ENCODE measurements at places on chromosomes 12 and 14.

- no peak for DNase-seq
These were observed 6.2 kb downstream of the C1QL4 start for GRCh38 chr12:49330631-49331379.

DNA sequence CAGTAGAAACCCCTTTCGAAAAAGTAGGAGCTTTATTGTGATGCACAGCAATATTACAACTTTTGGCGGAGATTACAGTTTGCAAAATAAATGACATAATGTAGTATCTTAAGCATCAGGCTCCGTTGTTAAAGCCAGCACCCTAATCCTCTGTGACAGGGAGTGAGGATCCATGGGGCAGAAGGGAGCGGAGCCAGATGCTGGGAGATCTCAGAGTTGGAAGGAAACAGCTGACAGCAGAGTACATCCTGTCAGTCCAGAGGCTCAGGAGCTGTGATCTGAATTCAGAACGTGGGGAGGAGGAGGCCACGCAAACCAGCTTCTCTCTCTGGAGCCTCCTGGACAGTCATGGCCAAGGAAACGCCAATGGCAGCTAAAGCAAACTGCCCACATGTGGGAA is 55.7 kb downstream of the TMTC1 start:
- no peak for DNase-seq

- no peak for DNase-seq
These were observed 145.6 kb upstream of the NCOR2 start for GRCh38 chr12:124713041-124713435.

DNA sequence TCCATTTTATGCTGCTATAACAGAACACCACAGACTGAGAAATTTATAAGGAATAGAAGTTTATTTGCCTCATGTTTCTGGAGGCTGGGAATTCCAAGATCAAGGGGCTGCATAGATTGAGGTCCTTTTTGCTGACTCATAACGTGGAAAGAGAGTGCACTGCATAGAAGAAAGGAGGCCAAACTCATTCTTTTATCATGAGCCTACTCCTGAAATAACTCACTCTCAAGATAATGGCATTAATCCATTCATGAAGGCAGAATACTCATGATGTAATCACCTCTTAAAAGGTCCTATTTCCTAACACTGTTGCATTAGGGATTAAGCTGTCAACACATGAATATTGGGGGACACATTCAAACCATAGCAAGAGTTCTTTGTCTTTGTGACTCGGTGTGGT is 60.0 kb upstream of the FBXO33 start:
- no peak for DNase-seq

- DNase-seq: no peak
These were observed 8.1 kb downstream of the L2HGDH start for GRCh38 chr14:50303744-50304471.

DNA sequence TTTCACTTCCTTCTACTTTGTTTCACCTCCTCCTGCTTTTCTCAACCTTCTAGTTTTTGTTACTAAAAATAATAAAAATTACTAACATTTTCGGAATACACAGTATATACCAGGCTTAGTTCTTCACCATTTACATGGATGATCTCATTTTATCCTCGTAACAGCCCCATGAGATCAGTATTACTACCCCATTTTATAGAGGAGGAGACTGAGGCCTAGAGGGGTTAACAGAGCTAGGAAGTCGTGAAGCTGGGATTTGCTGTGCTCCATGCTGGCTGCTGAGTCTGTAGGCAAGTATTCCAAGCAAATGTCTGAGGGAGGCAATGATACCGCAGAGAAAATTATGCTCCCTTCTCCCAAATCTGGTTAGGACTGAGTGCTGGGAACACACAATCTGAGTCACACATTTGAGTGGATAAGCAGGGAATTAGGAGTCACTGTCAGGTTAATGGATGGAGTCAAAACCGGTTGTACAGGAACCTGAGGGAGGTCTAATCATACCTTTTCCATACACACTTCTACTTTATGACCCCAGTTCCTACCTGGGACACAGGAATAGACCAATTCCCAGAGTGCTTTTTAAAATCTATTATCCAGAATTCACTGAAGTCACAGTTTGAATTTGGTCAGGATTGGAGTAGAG is 51.1 kb downstream of the ZFYVE26 start:
- no peak for DNase-seq

DNA sequence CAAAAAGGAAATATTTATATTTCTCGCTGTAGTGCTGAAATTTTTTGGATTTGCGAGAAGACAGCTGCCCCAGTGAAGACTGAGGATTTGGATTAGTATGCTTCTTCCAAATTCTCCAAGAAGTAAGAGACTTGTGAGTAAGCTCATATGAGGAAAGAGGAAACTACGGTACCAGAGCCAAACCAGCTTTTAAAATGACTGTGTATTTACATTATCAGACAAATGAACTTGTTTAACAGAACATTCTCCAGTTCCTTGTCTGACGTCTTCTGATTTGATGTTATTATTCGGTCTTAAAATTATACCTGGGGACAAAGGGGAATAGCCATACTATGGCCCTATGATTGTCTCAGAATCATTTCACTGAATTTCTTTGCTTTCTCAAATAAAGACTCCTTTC is 8.0 kb downstream of the CLEC12B start:
- DNase-seq: no peak

GRCh38 chr12:88192426-88192825 is 50.3 kb downstream of the TMTC3 start:
- DNase-seq: no peak

DNA sequence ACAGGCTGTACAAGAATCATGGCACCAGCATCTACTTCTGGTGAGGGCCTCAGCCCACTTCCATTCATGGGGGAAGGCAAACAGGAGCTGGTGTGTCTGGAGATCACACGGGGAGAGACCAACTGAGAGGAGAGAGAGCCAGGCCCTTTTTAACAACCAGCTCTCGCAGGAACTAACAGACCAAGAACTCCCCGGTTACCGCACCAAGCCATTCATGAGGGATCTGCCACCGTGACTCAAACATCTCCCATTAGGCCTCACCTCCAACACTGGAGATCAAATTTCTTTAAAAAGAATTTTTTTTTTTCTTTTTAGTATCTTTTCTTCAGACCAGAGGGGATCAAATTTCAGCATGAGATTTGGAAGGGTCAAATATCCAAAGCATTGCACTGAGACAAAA is 16.7 kb upstream of the AQP2 start:
- no peak for DNase-seq

- DNase-seq: peak; percentile 11
These were observed 48.7 kb downstream of the MIPOL1 start for GRCh38 chr14:37246427-37246829.

DNA sequence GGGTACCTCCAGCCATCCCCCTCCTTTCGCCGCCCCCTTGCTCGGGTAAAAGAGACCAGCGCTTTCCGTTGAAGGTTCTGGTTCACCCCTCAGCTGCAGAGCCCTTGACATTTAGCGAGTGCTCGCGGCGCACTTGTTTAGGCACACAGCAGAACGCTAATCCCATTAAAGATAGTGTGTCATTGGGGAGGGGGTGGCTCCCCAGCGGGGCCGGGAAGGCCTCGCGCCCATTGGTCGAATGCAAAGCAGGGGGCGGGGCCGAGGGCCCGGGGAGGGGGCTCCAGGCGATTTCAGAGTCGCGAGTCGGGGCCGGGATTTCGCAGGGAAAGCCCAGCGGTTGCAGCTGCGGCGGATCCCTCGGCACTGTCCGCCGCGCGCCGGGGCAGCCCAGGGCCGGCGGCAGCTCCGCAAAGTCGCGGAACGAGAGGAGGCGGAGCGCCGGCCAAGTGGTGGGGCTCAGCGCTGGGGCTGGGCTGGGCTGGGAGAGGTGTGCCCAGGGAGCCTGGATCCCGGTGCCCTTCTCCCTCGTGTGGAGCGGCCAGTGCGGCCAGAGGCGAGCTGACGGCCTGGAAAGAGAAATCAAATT is 122.9 kb downstream of the TSPAN9 start:
- DNase-seq: no peak

GRCh38 chr14:103696070-103696402 is 19.2 kb downstream of the XRCC3 start:
- no peak for DNase-seq

- DNase-seq: no peak
These were observed 2.8 kb upstream of the PLEKHH1 start for GRCh38 chr14:67529947-67530935.

DNA sequence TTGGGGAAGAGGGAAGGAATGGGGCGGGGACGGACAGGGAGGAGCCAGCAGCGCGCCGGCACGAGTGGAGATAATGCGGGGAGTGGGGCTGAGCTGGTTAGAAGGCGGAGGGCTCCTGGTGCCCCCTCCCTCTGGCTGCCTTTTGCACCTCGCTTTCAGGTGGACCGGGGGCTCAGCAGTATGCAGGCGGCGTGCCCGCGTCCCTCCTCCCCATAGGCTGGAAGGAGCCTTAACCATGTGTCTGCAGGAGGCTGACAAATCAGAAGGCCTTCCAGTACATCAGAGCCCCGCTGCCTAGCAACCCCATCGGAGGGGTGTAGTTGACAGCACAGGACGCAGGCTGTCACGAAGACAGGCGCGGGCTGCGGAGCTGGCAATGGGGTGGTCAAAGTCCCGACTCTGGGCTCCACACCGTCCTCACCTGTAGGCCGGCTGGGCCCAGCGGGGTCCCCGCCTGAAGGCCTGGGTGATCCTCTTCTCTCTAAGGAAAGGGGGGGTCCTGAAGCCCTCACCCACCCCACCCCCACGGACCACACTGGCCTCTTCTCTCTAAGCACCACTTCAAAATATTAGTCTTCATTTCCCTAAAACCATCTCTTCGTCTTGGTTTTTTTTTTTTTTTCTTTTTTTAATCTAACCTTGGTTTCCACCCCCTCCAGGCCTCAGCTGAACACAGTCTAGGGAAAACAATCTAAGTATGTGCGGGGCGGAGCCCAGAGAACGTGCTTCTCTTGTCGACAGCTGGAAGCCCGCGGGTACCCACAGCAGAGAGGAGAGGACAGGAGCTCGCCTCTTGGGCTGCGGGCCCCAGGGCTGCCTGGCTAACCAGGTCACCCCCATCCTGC is 44.5 kb downstream of the KDM2B start:
- peak; percentile 41 for DNase-seq

DNA sequence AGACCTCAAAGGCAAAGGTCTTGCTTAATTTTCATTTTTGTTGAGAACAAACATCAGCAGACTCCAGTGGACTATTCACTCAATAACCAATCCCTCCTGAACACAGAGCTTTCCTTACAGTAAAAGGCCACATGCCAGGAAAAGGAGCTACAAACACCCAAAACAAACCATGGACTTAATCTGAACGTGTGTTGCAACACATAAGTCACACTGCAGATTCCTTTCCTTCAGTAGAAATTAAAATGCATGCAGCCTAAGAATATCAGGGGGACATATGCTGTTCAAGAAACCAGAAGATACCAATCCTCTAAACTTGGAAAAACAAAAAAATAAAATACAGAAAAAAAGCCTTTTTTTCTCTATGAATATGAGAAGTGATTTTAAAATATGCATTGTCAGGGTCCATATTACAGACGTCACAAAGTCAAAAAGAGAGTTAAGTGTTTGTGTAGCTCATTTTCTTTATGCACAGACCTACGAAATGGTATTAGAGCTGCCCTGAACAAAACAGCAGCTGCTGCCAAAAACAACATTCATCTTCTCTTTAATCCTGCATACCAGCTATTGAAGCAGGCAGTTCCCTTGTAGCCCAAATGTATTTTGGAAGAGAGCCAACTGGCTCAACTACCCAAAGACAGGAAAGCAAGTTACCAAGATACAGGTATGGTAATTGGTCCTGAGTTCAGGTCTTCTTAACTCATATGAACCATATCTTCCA is 26.2 kb downstream of the KITLG start:
- no peak for DNase-seq

DNA sequence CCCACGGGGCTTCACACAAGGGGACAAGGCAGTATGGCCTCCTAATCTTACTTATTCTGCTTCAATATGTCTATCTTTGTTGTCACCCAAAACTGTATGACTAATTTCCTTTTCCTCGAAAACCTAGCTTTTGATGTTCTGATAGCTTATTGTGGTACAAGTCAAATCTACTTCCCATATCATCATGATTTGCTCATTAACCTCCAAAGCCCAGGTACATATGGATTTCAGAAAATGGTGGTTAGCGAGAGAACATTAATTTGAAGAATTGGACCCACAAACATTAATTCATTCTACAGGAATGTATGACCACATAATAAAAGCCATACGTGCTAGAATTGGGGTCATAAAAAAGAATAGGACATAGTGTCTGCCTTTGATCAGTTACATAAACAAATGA is 412.5 kb downstream of the CCDC91 start:
- DNase-seq: no peak

DNA sequence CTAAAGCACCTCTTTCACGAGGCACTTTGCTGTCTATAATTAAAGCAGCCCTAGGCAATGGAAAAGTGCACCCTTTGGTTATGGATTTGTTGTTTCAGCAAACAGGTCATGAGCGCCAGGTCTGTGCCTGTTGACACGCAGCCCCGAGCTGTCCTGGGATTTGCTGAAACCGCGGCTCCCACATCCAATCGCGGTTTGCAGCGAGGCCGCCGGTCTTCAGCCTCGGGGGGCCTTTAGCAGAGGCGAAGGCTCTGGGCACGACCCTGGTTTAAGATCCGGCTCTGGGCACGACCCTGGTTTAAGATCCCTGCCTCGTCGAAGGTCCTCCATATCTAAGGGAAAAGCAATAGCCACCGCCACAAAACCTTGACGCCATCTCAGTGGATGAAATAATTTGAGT is 79.2 kb downstream of the GLT1D1 start:
- no peak for DNase-seq

DNA sequence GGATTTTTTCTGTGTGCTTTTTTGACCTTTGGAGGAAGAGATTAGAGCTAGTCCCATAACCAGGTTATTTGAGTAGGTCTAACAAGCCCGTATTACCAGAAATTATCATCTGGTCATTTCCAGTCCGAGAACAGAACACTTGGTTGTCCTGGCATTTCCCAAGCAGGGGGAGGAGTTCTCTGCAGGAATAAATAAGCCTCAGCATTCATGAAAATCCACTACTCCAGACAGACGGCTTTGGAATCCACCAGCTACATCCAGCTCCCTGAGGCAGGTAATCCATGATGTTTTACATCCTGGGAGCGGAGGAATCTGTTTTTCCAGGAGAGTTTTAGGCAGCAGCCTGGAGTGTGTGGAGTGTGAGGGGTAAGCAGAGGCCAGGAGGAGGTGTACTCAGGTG is at the start of gene SERPINA3:
Gene SERPINA3 (plus strand): TSS at position 218 of the 400 bp plus-strand sequence. CDS start 2,051 bp downstream, outside the sequence.
- DNase-seq: no peak

- no peak for DNase-seq
These were observed 157.8 kb upstream of the NUDT4 start for GRCh38 chr12:93219947-93220346.

GRCh38 chr14:82562881-82563280 is 1029.2 kb upstream of the SEL1L start:
- DNase-seq: no peak

DNA sequence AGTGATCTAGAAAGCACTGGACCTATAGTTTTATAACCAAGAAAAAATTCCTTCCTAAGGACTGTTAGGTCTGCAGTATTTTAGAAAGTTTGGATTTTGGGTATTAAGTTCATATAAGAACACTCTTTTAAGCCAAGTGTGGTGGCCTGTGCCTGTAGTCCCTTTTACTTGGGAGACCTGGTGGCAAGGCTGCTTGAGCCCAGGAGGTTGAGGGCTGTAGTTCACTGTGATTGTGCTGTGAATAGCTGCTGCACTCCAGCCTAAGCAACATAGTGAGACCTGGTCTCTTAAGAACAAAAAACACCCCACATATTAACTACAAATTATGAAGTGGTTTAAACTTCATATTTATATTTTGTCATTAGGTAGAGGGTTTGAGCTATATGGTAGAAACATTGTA is 9.7 kb downstream of the DNM1L start:
- DNase-seq: no peak
